ENCODE measurements at places on chromosomes 13 and 19.

DNA sequence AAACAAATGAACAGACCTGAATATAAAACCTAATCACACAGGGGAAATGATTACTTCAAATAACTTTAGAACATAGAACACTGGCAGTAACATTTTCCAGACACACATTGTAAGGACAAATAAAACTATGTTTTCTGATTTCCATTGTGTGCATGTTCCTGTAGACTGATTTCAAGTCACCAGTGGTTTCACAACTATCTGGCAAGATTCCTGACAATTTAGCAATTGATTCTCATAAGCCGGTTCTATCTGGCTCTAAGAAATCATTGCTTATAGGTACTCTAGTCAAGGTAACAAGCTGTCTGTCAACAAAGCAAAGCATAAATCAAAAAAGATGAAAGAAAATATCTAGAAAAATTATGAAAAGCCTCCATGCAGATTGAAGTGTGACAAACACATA, 19.6 kb upstream of the PCCA start:
- no peak for DNase-seq

GRCh38 chr19:45507872-45508416, 665 bp downstream of the VASP start:
- no peak for DNase-seq

- no peak for DNase-seq
Observed at GRCh38 chr13:52104624-52105023, 24.2 kb downstream of the NEK5 start.

- DNase-seq, result no peak
Observed at GRCh38 chr13:79483086-79483706, 2.2 kb downstream of the NDFIP2 start.

GRCh38 chr13:59601993-59602392, 561.7 kb downstream of the DIAPH3 start:
- no peak for DNase-seq

DNA sequence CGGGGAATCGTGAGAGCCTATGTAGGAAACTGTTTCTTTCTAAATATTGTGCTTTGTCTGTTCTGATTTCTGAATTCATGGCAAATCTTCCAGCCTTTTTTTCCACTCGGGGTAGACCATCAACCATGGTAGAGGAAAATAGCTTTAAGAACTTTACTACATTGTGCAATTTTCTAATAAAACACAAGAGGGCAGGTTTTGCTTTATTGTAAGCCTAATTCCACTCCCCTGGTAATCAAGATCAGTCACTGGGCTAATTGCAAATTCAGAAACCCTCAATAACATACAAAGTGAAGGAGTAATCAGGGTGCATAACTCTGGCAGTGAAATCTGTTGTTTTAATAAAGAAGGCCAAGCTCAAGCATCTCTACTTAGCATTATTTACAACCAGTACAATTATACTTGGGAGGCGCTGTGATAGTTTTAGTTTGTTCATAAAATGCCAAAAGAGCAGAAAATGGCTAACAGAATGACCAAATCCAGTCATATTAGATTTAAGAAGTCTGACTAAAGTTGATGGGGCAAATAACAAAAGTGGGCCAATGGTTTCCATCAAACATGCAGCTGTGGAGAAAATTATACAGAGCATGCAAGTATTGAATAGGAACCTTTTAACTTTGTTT, 43.8 kb downstream of the DCT start:
- peak; percentile 31 for DNase-seq

GRCh38 chr13:24196593-24197197, 36.2 kb downstream of the SPATA13 start:
- no peak for DNase-seq

GRCh38 chr19:18253716-18254115, 20.5 kb downstream of the IQCN start:
- DNase-seq, result no peak

DNA sequence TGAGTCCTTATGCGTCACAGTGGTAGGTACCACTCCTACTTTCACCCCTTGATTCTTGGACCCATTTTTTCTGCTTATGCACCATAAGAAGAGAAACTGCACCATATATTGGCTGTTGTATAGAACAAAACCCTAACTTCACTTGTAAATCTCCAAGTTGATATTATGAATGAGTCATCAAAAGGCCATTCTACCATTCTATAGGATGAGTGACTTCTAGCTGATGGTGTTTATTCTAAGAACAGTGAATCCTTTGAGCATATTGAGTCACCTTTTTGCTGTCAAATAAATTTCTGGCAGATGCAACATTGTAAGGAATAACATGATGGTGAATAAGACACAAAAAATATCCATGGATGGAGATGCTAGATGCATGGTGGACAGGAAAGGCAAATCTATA, 57.7 kb downstream of the POLR1D start:
- no peak for DNase-seq

DNA sequence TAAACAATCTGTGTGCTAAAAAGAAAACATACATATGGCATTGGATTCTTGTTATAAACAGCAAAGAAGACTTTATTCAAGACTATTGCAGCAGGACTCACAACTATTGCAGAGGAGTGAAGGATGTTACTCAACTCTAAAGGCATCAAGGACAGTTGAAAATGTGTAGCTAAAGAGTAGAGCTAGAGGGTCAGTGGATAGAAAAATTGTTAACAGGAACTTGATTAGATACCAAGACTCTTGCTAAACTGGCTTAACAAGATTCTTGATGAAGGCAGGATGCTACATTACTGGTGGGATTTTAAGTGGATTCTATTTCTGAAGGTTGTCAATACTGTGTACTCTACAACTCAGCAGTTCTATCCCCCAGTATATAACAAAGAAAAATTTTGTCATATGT, 1183.3 kb downstream of the SLITRK1 start:
- DNase-seq, result no peak

- no peak for DNase-seq
Observed at GRCh38 chr13:107208889-107209288, 641.0 kb upstream of the ARGLU1 start.
